SIG-M5 (cell line): ENCODE measurements at places on chromosomes 13 and 19.

DNA sequence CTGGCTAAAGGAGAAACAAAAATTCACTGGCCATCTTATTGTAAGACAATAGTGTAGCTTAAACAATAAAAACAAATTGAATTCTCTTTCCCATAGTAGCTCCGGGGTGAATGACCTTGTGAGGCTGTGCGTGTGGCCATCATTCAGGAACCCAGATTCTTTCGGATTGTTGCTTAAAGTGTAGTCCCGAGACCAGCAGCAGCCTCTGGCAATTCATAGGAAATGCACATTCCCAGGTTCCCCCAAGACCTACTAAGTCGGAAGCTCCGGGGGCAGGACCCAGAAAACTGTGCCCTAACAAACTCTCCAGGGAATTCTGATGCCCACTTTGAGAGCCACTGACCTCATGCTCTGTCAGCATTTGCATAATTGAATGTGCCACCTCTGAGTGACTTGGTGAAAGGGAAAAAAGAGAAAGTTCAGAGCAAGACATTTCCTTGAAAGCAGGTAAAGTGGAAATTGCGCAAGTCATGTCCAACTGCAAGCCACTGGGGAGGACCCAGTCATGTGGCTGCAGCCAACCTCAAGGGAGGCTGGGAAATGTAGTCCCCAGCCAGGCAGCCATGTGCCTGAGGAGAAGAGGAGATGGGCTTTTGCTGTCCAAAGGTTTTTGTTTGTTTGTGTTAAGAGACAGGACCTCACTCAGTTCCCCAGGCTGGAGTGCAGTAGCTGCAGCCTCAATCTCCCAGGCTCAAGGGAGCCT, 50.7 kb upstream of the PNMA8B start:
- DNase-seq, result no peak

DNA sequence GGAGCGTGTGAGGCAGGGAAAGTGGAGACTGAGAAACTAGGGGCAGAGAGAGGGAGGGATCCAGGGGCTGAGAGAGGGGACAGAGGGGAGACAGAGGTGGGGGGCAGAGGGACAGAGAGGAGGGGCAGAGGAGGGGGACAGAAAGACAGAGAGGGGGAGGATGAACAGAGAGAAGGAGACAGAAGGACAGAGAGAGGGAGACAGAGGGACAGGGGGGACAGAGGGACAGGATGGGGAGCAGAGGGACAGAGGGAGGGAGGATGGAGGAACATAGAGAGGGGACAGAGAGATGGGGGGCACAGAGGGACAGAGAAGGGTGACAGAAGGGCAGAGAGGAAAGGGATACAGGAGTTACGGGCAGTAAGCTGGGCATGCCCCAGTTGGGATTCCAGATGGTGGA, 14.7 kb upstream of the NANOS2 start:
- no peak for DNase-seq

GRCh38 chr13:76820759-76821158, 65.4 kb downstream of the KCTD12 start:
- no peak for DNase-seq

DNA sequence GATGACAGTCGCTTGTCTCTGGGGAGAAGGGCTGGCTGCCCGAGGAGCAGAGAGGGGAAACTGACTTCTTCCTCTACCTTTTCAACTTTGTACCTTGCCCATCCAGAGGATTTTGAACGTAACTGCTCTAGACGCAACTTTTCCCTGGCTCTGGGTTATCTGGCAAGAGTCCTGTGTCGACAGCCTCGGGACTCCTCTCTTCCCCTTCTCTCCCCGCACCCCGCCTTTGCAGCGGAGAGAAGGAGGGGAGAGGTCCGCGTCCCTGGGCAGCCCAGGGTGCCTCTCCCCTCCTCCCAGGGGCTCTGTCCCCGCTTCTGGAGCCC, 574 bp downstream of the SH3GL1 start:
- DNase-seq, result no peak

DNA sequence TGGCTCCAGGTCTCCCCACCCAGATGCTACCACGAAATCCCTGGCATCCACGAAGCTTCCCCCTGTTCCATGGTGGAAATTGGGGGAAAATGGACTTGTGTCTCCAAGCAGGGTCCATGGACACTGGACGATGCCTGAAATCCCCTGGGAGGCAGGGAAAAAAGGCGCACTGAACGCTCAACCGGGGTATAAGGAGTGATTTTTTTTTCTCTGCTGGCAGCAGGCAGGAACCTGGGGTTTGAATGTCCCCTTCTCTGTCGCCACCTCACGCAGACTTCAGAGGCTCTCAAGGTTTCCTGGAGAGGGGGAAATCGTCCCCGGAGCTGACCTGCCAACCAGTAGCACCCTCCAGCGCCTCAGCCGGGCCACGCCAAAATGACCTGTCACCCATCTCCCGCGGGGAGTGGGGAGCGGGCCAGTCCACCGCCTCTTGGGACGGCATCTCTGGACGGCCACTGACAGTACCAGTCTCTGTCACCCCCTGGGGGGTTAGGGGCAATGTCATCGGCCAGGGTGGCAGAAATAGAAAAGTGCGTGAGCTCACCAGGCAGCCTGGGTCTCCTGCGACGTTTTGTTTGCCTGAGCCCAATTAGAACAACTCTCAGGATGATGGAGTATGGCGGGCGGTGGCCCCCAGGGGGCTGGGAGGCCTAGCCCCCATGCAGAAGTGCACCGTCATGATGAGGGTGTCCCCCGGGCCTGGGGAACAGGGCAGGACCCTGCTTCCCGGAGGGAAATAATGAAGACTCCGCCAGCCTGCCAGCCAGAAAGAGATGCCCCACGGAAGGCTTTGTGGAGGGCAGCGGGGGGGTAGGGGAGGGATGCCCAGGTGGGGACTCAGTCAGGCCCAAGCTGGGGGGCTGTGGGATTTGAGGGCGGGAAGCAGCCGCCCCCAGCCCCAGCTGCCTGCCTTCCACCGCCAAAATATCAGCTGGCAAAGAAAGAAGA, 2.6 kb downstream of the PTPRS start:
- DNase-seq, result no peak

- DNase-seq, result no peak
Measured at GRCh38 chr13:74920920-74921319, 561.0 kb downstream of the TBC1D4 start.

- no peak for DNase-seq
Measured at GRCh38 chr13:89925107-89925506, 1422.4 kb upstream of the MIR17HG start.

- no peak for DNase-seq
Measured at GRCh38 chr13:82344867-82345266, 1537.4 kb downstream of the SLITRK1 start.

DNA sequence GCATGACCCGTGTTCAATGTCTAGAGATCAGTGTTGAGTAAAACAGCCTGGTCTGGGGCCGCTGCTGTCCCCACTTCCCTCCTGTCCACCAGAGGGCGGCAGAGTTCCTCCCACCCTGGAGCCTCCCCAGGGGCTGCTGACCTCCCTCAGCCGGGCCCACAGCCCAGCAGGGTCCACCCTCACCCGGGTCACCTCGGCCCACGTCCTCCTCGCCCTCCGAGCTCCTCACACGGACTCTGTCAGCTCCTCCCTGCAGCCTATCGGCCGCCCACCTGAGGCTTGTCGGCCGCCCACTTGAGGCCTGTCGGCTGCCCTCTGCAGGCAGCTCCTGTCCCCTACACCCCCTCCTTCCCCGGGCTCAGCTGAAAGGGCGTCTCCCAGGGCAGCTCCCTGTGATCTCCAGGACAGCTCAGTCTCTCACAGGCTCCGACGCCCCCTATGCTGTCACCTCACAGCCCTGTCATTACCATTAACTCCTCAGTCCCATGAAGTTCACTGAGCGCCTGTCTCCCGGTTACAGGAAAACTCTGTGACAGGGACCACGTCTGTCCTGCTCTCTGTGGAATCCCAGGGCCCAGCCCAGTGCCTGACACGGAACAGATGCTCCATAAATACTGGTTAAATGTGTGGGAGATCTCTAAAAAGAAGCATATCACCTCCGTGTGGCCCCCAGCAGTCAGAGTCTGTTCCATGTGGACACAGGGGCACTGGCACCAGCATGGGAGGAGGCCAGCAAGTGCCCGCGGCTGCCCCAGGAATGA, 1.5 kb upstream of the CEACAM5 start:
- no peak for DNase-seq

- no peak for DNase-seq
Measured at GRCh38 chr13:99055281-99055680, 77.4 kb upstream of the DOCK9 start.
